Activated CD4-positive, alpha-beta memory T cell treated with anti-CD3 and anti-CD28 coated beads, Interleukin-2, amount 10 ng/mL, durations not matched to agents 7 days and 5 days (primary cell): ENCODE measurements at places on chromosomes 11 and 22. TPM values are rescaled to one million over a fixed set of nuclear protein-coding genes. Genes with fewer than 3 reads are reported as not detected.

DNA sequence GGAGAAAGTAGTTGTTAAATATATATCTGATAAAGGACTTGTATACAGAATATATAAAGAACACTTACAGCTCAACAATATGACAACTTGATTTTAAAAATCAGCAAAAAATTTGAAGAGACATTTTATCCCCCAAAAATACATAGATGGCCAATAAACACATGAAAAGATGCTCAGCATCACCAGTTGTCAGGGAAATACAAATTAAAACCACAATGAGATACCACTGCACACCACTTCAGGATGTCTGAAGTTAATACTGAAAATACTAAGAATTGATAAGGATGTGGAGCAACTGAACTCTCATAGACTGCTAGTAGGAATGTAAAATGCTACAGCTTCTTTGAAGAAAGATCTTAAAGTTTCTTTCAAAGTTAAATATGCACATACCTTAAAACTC, 49.2 kb downstream of the KREMEN1 start:
- H3K36me3 ChIP-seq: peaks cover 10% of the 10 kb centered on the region
- peak overlapping the region; percentile 66 for H3K27ac ChIP-seq
- H3K27me3 ChIP-seq: peaks cover 14% of the 10 kb centered on the region
- H3K4me3 ChIP-seq: peak overlapping the region; percentile 7

- no peak overlapping the region for H3K27ac ChIP-seq
- no peak for DNase-seq
- H3K4me1 ChIP-seq: no peaks in the 10 kb centered on the region
- peaks cover 2% of the 10 kb centered on the region for H3K27me3 ChIP-seq
- no peaks in the 10 kb centered on the region for H3K36me3 ChIP-seq
These were observed 333.0 kb downstream of the DDX10 start for GRCh38 chr11:108997826-108998225.

TPST2 gene
- 60.8 TPM for total RNA-seq

DNA sequence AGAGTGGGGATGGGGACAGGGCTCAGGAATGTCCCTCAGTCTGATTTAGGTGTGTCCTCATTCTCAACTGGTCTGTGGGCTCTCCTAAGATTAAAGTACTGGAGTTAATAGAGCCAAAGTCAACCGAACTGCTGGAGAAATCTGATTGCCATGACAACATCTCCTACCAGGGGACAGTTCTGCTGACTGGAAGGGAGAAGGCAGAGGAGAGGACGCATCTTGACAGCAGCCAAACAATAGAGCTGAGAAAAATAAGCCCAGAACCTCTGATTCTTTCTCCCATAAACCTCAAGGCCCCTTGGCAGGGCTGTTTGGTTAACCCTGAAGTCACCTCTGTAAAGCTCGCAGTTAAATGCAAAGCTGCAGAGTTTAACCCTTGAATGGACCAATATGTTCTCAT, 2.8 kb downstream of the KCTD14 start:
- H3K36me3 ChIP-seq: no peaks in the 10 kb centered on the region
- DNase-seq: no peak
- peaks cover 4% of the 10 kb centered on the region for H3K4me1 ChIP-seq
- H3K27me3 ChIP-seq: peaks cover 11% of the 10 kb centered on the region
- no peak overlapping the region for H3K4me3 ChIP-seq

DNA sequence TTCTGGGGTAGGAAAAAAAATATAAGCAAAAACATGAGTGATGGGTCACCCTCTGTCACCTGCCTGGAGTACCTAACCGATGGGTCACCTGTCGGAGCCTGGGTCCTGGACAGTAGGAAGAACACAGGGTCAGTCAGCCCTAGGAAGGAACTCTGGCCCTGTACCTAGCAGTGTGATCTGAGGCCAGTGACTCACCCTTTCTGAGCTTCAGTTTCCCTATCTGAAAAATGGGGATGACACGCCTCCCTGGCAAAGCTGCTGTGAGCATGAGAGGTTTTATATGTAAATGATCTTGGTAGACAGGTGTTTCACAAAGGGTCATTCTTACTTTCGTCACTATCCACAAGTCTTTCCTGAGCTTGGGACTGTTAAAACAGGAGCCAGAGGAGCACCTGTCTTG, 182.0 kb downstream of the ST3GAL4 start:
- no peaks in the 10 kb centered on the region for H3K36me3 ChIP-seq
- no peaks in the 10 kb centered on the region for H3K4me1 ChIP-seq
- H3K27ac ChIP-seq: no peak overlapping the region
- no peak overlapping the region for H3K4me3 ChIP-seq
- DNase-seq: no peak

DNA sequence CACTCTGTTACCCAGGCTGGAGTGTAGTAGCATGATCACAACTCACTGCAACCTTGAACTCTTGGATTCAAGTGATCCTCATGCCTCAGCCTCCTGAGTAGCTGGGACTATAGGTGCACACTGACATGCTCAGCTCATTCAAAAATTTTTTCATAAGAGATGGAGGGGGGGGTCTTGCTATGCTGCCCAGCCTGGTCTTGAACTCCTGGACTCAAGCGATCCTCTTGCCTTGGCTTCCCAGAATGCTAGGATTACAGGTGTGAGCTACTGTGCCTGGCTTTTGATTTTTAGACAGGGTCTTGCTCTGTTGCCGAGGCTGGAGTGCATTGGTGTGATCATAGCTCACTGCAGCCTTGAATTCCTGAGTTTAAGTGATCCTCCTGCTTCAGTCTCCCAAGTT, 14.0 kb downstream of the PRAME start:
- no peak overlapping the region for H3K27ac ChIP-seq
- H3K4me3 ChIP-seq: no peak overlapping the region
- no peak for DNase-seq
- peaks cover 9% of the 10 kb centered on the region for H3K27me3 ChIP-seq

CHST1 gene
- total RNA-seq: not detected

- DNase-seq: no peak
- no peaks in the 10 kb centered on the region for H3K4me1 ChIP-seq
- H3K36me3 ChIP-seq: no peaks in the 10 kb centered on the region
- H3K4me3 ChIP-seq: no peak overlapping the region
These were observed 78.4 kb downstream of the RBFOX2 start for GRCh38 chr22:35950262-35950661.

NUCB2 gene
- 82.0 TPM for total RNA-seq

- peaks cover 26% of the 10 kb centered on the region for H3K27me3 ChIP-seq
- peaks cover 4% of the 10 kb centered on the region for H3K4me1 ChIP-seq
- H3K4me3 ChIP-seq: no peak overlapping the region
These were observed 35.0 kb upstream of the SLC25A1 start for GRCh38 chr22:19213442-19214077.

- no peak overlapping the region for H3K27ac ChIP-seq
- no peaks in the 10 kb centered on the region for H3K27me3 ChIP-seq
- H3K4me3 ChIP-seq: no peak overlapping the region
- no peaks in the 10 kb centered on the region for H3K36me3 ChIP-seq
- DNase-seq: no peak
- no peaks in the 10 kb centered on the region for H3K4me1 ChIP-seq
These were observed 75.3 kb upstream of the PHOX2A start for GRCh38 chr11:72319261-72319660.

FOLH1 gene
- not detected for total RNA-seq

- no peak within 1 kb of the TSS for H3K27ac ChIP-seq
- peaks cover 4% of the 10 kb centered on the region for H3K4me1 ChIP-seq
- DNase-seq: peak; percentile 46
- peaks cover 63% of the 10 kb centered on the region for H3K27me3 ChIP-seq
- peak within 1 kb of the TSS; percentile 45 for H3K4me3 ChIP-seq
These were observed at the start of gene STK33 for GRCh38 chr11:8593935-8594909. STK33 (minus strand) TSS chr11:8594228; CDS start chr11:8474905, 119,323 bp downstream.

DNA sequence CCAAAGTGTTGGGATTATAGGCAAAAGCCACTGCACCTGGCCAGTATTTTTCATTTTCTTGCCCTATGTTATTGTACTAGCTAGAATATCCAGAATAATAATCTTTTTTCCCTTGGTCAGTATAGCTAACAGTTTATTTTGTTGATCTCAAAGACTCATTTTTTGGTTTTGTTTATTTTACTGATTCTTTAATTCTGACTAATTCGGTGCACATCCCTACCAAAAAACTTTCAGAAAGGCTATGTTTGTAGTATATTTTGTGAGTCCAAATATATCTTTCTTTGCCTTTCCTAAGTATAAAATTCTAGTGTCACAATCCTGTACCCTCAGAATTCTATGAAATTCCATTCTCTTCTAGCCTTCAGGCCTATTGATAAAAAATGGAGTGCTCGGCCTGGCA, 84.3 kb downstream of the PHF21A start:
- H3K27me3 ChIP-seq: no peaks in the 10 kb centered on the region
- DNase-seq: no peak
- H3K27ac ChIP-seq: no peak overlapping the region
- H3K36me3 ChIP-seq: no peaks in the 10 kb centered on the region
- peaks cover 4% of the 10 kb centered on the region for H3K4me1 ChIP-seq
- no peak overlapping the region for H3K4me3 ChIP-seq

DNA sequence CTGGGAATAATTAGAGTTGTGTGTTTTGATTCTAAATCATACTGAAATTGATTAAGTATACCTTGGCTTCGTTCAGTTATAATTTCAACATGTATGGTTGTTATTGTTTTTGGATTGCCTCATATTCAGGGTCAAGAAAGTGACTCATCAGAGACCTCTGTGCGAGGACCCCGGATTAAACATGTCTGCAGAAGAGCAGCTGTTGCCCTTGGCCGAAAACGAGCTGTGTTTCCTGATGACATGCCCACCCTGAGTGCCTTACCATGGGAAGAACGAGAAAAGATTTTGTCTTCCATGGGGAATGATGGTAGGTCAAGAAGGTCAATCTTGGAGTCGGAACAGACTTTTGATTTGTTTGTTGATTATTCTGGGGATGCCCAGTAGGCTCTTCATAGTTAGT, 40.4 kb downstream of the KMT2A start:
- no peak for DNase-seq
- peaks cover 14% of the 10 kb centered on the region for H3K4me1 ChIP-seq
- no peaks in the 10 kb centered on the region for H3K27me3 ChIP-seq
- no peak overlapping the region for H3K27ac ChIP-seq
- H3K4me3 ChIP-seq: no peak overlapping the region

DNA sequence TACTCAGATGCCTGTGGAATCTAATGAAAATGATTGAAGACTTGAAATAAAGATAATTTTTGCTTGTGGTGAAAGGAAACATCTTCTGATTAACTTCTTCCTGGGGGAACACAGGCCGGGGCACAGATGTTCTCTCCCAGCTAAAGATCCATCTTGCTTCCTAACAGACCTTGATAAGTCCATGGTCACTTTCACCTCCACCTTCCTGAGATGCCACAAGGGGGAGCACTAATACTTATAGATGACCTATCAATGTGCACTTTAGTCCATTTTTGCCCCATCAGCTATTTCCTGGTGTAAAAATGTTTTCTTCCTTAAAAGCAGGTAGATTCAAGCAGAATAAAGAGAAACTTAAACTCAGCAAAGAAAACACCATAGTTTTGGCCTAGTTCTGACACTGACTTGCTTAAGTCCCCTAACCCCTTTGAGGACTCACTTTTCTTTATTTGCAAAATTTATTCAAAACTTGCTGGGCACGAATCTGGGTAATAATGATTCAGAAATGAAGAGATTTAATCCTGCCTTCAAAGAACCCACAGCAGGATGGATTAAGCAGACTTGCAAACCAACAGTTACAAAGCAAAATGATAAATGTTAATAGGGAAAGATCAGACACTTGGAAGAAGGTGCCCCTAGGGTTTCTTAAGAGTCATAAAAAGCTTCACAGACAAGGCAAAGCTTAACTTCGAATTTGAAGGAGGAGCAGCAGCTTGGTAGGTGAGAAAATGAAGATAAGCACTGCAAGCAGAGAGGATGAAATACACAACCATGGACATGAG, 158.7 kb downstream of the RAB38 start:
- H3K4me1 ChIP-seq: no peaks in the 10 kb centered on the region
- H3K4me3 ChIP-seq: no peak overlapping the region
- peak; percentile 60 for DNase-seq
- H3K36me3 ChIP-seq: no peaks in the 10 kb centered on the region
- H3K27me3 ChIP-seq: no peaks in the 10 kb centered on the region
- no peak overlapping the region for H3K27ac ChIP-seq

INSC gene
- total RNA-seq: 0.15 TPM

GRCh38 chr11:46505741-46506482, 87.9 kb downstream of the AMBRA1 start:
- peak overlapping the region; percentile 66 for H3K27ac ChIP-seq
- no peak for DNase-seq
- peaks cover 29% of the 10 kb centered on the region for H3K4me1 ChIP-seq

DNA sequence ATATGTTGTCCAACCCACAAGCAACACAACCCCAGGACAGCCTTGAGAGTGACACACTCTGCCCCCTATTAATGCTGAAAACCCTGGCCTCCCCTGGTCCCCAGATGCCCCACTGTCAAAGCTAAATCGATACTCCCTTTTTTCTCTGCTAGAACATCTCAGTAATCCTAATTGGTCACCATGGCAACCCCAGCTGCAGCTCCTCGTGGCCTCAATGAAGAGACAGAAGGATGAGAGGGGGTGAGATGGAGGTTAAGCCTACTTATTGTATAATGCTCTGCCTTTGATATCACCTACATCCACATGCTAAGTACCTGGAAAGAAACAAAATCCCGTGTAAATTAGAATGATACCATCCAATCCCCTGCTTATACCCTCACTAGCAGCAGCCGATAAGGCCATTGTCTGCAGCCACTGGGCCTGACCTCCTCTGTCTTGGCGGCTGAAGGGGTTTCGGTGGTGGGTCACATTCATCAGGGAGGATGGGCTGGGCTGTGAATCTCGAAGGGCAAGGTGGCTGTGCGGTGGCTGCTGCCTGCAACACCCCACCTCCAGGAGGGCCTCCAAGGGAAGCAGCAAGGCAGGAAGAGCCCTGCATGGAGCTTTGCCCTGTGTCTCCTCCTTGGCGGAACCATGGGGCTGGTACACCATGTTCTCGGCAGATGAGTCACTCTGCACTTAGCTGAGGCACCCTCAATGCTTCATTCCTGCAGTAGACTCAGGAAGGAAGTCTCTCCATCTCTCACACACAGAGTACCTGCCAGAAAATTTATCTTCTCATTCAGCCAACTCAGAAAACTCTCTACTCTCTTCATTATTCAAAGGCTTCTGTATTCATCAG, 399.5 kb downstream of the BUD13 start:
- DNase-seq: no peak
- no peaks in the 10 kb centered on the region for H3K36me3 ChIP-seq
- no peak overlapping the region for H3K27ac ChIP-seq

- H3K36me3 ChIP-seq: peaks cover 51% of the 10 kb centered on the region
- DNase-seq: no peak
- peak overlapping the region; percentile 35 for H3K27ac ChIP-seq
These were observed 6.4 kb downstream of the ARL14EP start for GRCh38 chr11:30329150-30329940.

GRCh38 chr11:96238563-96239135, 104.3 kb downstream of the MAML2 start:
- H3K4me1 ChIP-seq: peaks cover 28% of the 10 kb centered on the region
- H3K27me3 ChIP-seq: no peaks in the 10 kb centered on the region
- no peak overlapping the region for H3K27ac ChIP-seq
- no peak for DNase-seq
- H3K4me3 ChIP-seq: no peak overlapping the region
- H3K36me3 ChIP-seq: peaks cover 7% of the 10 kb centered on the region
